GM23338 (cell line): ENCODE measurements at places on chromosomes 1 and 21.

DNA sequence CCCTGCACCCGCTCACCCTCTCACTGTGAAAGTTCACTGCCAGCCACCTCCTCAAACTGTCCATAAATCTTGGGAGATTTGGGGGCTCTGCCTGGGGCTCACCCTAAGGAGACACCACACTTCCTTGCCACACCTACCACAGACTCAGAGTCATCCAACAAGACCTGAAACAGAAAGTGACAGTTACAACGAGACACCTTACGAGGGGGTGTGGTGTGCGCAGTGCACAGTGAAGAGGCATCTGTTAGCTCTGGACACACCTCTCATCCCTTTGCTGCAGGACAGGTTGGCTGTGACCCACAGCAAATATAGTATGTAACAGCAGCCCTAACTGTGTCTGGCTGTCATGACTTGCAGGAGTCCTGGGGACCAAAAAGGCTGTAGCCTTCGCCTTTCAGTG lies 190.2 kb downstream of the NR5A2 start:
- no peak for DNase-seq

DNA sequence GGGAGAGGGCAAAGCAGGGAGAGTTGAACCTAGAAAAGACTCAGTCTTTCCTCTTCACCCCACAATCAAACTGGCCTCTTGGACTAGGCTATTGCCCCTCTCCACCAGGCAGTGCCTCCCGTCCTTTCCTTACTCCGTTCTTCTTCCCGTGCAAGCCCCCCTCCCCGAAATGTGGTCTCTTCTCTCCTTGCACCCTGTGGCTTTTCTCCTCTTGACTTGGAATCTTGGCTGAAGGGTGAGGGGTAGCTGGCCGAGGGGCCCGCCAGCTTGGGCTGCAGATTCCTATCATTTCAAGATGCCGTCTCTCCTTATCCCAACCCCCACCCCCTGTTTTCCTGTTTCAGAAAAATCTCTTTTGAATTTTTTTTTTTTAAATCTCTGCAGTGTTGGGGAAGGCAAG lies 1.6 kb downstream of the WNT2B start:
- peak; percentile 54 for DNase-seq

GRCh38 chr1:28249866-28250295 lies 9.4 kb upstream of the SESN2 start:
- DNase-seq, result no peak

- DNase-seq, result no peak
Measured at GRCh38 chr1:21383785-21384401, 56.0 kb upstream of the NBPF3 start.

DNA sequence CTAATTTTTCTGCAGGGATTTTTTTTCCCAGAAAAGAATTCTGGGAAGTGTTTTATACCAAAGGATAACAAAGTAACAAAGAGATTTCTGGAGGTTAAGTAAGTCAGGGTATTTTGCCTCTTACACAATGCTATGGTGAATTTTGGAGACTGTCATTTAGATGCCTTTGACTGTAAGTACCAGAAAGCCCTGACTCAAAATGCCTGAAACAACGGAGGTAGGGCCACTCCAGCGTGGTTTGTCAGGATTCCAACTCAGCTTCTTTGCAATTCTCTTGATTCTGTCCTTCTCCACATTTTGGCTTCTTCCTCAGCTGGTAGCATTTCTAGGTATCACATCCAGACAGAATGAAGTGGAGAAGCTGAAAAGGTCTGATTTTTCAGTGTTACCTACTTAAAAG lies 106.5 kb downstream of the UCHL5 start:
- DNase-seq, result no peak

DNA sequence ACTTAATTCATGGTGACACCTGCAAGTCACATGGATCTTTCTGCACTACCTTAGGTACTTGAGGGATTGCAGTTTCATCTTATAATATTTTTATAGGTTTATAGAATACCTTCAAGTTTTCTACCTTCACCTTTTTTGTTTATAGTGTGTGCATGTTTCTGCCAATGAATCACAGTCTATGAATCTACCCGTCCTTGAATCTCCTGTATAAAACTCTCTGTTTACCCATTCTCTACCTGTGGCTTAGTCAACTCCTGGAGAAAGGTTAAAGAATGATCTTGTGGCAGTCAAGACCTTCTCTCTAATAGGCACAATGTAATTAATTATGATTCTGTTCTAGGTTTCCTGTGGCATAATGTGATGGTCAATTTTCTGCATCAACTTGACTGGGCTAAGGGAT lies 3.2 kb upstream of the GSTM2 start:
- no peak for DNase-seq

DNA sequence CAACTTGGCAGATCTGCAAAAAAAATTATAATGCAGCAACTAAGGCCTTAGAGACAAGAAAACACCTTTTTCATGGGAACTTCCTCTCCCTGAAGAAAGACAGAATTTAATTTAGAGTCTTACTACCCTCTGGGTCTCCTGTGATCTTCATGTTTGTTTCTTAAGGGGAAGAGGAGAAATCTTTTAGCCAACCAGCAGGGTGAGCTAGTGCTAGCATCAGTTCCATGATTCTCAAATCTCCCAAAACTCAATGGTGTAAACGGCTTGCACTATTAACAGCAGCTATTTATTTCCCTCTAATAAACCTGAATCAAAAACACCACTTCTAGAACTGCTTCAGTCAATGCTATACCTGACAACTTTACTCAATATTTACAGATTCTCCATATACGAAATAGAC lies 3.8 kb downstream of the ZNF644 start:
- peak; percentile 57 for DNase-seq

GRCh38 chr21:37381883-37382585 lies 15.5 kb downstream of the DYRK1A start:
- no peak for DNase-seq

GRCh38 chr21:35646606-35647005 lies 413.7 kb downstream of the SETD4 start:
- DNase-seq, result no peak

DNA sequence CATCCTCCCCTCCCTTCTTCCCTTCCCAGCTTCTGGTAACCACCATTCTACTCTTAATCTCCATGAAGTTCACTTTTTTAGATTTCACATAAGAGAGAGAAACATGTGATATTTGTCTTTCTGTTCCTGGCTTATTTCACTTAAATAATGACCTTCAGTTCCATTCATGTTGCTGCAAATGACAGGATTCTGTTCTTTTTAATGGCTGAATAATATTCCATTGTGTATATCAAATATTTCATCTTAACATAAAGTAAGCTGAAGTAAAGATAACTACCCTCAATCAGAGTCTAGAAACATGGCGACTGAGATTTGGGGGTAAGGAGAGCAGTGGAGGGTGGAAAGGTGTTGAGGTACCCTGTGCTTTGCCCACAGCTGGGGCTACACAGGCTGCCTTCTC lies 68.9 kb downstream of the RHOU start:
- DNase-seq, result no peak

DNA sequence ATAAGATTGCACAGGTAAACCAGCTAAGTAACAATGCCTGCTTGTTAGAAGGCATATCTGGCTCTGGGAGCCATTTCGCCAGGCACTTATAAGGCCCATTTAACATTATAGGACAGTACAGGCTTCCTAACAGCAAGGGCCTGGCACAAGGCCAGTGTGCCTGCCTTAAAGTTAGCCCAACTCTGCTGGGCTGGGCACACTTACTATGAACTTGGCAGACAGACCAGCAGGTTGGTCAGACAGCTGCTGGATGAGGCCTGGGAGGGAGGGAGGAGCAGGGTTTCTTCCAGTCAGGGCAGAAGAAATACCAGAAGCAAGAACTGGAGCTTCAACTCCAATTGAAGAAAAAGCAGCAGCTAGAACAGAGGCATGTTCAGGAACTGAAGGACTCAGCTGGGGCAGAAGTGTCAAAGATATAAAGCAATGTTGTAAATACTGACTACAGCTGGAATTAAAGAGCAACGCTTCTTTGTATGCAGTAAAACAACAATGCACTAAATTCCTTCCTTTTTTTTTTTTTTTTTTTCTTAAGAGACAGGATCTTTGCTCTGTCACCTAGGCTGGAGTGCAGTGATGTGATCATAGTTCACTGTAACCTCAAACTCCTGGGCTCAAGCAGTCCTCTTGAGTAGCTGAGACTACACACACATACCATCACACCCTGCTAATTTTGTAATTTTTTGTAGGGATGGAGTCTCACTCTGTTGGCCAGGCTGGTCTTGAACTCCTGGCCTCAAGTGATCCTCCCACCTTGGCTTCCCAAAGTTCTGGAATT lies 4.9 kb downstream of the CACHD1 start:
- no peak for DNase-seq

DNA sequence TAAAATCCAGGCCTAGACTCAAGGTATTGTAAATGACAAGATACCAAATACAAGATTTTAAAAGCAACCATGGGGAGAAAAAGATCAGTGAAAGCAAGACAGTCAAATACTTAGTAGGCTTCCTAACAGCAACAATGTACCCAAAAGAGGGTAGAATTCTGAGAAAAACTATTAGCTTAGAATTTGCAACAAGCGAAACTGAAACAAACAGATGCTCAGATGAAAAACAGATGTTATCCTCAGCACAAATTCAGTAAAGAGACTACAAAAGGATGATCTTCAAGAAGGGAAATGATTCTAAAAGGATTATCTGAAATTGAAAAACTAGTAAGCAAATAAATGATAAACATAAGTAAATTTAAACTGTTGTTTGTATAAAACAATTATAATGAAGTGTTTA lies 40.0 kb downstream of the PDC start:
- DNase-seq, result no peak

DNA sequence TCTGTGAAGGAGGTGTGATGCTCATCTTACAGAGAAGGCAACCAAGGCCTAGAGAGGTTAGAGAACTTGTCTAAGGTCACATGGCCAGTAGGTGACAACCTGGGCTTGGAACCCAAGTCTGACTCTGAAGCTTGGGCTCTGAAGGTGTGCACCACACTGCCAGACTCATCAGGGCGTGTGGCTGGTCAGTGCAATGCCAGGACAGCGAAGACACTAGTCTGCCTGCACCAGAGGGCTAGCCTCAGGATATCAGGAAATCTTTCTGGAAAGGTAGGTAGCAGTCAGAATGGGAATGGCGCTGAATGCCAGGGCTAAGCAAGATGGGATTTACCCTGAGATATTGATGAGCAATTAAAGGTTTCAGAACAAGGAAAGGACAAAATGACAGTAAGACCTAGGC lies 34.9 kb downstream of the ELK4 start:
- no peak for DNase-seq

- no peak for DNase-seq
Measured at GRCh38 chr1:173365341-173365740, 111.8 kb upstream of the PRDX6 start.

GRCh38 chr1:241292973-241293372 lies 64.0 kb downstream of the RGS7 start:
- no peak for DNase-seq

DNA sequence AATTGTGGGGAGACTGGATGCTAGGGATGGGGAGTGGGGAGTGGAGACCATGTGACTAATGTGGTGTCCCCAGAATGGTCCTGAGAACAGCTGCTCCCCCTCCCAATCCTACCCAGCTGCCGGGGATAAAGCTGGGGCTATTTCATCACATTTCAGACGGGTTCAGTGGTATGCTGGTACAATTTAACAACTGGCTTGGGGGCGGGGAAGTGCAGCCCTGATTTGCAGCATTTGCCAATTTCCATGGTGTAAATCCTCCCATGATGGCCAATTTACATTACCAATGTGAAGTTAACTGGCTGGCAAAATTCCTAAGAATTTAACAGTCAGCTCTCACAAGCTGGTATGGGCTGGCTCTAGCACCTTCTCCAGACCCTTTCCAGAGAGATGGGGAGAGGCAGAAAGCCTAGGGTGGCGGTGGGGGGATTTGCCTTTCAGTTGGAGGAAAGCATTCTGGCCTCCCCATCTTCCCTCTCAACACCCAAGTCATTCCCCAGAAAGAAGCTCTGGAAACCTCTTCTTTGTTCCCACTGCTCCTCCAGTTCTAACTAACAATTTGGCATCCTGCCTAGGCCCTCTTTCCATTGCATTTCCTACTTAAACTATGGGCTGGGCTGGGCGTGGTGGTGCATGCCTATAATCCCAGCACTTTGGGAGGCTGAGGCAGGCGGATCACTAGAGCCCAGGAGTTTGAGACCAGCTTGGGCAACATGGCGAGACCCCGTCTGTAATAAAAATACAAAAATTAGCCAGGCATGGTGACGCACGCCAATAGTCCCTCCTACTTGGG lies 11.3 kb upstream of the ADGRB2 start:
- DNase-seq, result no peak

- peak; percentile 81 for DNase-seq
Measured at GRCh38 chr1:224497714-224498573, 63.3 kb upstream of the WDR26 start.

DNA sequence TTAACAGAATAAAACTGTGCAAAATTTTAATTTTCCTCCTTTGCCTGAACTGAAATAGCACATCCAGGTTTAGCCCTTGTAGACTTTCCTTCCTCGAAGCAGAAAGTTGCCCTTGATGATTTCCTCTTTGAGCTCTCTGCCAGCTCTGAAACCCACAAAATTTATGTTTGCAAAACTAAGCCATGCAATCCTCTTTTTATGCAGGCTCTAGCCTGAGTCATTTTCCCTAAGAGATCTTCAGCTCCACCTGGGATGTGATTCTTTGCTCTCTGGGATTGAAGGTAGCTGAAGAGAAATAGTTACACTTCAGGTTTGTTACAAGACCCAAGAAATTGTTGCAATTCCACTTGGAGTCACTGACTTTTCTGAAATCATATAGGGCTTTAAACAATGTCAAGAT lies 1.4 kb upstream of the F3 start:
- no peak for DNase-seq

DNA sequence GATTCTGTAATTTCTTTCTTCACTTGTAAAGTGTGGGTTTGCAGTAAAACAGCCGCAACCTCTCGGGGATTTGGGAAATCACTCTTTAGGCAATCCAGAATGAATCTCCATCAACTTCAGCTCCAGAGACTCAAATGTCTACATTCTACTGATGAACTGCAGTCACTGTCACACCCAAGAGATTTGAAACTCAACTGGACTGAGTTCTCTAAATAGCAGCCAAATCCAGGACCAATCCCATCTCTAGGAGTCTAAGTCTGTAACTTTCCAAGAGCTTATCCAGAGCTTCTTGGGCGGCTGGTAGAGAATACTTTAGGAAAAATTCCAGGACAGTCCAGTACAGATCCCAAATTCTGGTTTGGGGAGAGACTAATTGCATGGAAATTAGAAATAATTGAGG lies 62.9 kb downstream of the ADAMTS1 start:
- no peak for DNase-seq

DNA sequence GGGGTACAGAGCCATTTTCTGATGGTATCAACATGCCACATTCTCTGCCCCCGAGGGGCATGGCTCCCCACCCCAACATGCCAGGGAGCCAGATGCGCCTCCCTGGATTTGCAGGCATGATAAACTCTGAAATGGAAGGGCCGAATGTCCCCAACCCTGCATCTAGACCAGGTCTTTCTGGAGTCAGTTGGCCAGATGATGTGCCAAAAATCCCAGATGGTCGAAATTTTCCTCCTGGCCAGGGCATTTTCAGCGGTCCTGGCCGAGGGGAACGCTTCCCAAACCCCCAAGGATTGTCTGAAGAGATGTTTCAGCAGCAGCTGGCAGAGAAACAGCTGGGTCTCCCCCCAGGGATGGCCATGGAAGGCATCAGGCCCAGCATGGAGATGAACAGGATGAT lies 50.6 kb downstream of the ACP6 start:
- DNase-seq, result no peak

GRCh38 chr1:4656533-4657140 lies 2.2 kb downstream of the AJAP1 start:
- DNase-seq, result no peak

GRCh38 chr1:65147424-65148177 lies 402 bp upstream of the AK4 start:
- DNase-seq, result peak; percentile 60
